ENCODE measurements at places on chromosomes 12 and 14. TPM values are rescaled to one million over a fixed set of nuclear protein-coding genes. Genes with fewer than 3 reads are reported as not detected.

Gene MMP14
- 27.4 TPM for polyA plus RNA-seq

Gene MANSC4
- not detected for polyA plus RNA-seq

Gene ADAM21
- polyA plus RNA-seq = 0.16 TPM

Gene TMEM121
- polyA plus RNA-seq = 1.3 TPM

Gene ASCL1
- polyA plus RNA-seq = not detected

Gene GNB3
- polyA plus RNA-seq = 1.9 TPM

Gene CCDC177
- 0.03 TPM for polyA plus RNA-seq

Gene TAS2R50
- polyA plus RNA-seq = not detected

Gene HHIPL1
- polyA plus RNA-seq = 0.59 TPM

Data from heart right ventricle (tissue), 16 donors.